ENCODE measurements at places on chromosomes 2 and 18.

- no peak for DNase-seq
These were observed 566.0 kb downstream of the TMX3 start for GRCh38 chr18:68148863-68149262.

DNA sequence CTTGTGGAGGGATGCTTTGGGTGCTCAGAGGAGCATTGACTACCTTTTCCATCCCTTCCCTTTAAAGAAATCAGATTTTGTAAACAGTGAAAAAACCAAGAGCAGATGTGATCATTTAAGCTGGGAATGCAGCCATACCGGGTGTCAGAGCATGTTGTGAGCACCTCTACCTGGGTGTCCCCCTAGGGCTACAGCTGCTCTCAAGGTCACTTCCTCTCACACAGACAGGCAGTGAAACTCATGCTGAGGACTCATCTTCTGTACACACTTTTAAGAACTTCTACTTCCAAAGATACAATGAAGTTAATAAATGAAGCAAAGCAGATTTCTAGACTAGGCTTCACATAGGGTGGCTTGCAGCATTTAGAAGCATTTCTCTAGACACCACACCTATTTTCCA, 48.4 kb upstream of the FRZB start:
- no peak for DNase-seq

GRCh38 chr2:57177176-57177575, 869.4 kb upstream of the VRK2 start:
- no peak for DNase-seq

GRCh38 chr2:147872967-147873366, 28.1 kb downstream of the ACVR2A start:
- DNase-seq = no peak

GRCh38 chr2:209970271-209970670, 32.2 kb upstream of the RPE start:
- DNase-seq = no peak

DNA sequence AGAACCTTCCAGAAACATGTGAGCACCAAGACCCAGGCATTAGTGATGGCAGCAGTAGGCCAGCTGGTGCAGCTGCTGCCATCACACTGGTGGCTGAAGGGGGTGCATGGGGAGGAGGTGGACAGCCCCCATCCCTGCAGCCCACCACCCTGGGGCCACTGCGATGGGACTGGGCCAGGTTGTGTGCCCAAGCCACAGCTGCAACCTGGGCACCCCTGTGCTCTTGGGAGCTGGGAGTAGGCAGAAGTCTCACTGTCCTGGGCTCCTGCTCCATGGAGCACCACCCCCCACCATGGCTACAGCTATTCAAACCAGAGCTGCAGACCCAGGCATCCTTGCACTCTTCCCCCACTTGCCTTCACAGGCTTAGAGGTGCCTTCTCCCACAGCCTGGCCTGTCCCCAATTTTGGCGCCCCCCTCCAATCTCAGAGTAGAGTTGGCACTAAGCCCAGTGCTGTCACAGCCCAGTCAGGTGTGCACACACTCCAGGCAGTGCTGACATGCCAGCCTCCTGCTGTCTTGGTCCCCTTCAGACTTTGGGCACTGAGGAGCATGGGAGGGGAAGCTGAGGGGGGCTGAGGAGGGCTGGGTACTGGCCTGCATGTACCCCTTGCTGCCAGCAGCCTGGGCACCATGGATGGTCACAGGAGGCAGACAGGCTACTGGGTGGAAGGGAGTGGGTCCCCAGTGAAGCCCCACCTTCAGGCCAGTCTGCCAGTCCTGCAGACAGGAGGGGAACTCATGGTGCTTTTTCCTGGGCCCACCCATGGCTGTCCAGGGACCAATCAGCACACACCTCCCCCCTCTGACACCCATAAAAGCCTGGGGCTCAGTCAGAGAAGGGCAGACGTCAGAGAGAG, 67.1 kb downstream of the CYP26B1 start:
- no peak for DNase-seq

DNA sequence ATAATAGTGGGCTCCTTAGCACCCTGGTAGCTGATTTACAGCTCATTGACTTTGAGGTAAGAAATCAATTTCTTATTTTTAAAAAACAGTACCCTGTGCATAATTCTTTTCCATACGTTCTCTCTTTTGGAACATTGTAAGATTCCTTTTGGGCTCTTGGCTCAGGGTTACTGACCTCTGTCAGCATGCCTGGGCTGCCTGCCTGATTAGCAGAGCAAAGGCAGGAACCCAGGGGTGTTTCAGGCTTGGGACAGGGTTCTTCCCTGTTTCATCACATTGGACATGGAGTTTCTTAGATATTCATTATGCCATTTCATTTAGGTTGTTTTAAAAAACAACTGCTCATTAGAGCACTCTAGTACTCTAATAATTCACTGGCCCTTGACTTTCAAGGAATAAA, 73.8 kb upstream of the ITM2C start:
- DNase-seq = peak; percentile 33

DNA sequence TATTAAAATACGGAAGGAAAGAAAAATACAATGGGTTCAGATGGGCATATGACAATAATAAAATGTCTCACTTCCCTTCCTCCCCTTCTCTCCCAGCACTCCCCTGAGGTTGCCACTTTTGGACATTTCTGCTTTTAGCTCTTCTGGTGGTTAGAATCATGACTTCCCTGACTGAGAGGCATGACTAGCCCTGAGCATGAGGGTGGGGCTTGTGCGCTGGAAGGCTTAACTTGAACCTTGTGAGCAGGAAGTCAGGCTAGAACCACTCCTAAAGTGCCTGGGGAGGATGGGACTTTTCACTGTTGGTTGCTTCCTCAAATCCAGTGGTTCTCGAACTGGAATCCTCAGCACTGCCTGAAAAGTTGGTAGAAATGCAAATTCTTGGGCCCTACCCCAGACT, 19.7 kb upstream of the ARHGAP25 start:
- no peak for DNase-seq

- DNase-seq = peak; percentile 78
These were observed 493.6 kb upstream of the SPHKAP start for GRCh38 chr2:228675091-228675490.

GRCh38 chr2:98849113-98849512, 86.9 kb downstream of the CRACDL start:
- no peak for DNase-seq
